ENCODE measurements at places on chromosomes 11 and 22.

DNA sequence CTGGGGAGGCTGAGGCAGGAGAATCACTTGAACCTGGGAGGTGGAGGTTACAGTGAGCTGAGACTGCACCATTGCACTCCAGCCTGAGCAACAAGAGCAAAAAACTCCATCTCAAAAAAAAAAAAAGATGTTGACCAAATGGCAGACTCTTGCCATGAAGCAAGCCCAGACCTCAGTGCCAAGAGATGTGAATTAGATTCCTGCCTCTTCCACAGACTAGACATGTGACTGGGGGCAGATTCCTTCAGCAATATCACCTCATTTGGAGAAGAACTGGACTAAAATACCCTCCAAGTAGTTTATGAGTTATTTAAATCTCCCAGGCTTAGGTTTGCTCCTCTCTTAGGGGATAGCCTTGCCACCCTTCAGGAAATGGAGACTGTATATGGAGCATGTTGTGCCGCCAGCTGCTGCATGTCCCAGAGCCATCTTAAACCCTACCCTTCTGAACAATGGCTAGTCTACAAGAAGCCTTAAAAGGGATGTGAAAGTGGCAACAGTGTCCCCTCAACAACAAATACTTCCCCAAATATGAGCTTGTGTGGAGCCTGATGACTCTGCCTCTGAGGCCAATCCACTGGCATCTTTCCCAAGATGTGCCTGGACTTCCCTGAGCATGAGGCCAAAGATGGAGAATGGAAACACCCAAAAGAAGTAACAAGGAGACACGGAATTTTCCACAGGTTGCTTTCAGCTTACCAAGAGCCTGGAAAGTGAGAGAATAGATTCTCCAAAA, 763 bp upstream of the MS4A7 start:
- no peak for DNase-seq

DNA sequence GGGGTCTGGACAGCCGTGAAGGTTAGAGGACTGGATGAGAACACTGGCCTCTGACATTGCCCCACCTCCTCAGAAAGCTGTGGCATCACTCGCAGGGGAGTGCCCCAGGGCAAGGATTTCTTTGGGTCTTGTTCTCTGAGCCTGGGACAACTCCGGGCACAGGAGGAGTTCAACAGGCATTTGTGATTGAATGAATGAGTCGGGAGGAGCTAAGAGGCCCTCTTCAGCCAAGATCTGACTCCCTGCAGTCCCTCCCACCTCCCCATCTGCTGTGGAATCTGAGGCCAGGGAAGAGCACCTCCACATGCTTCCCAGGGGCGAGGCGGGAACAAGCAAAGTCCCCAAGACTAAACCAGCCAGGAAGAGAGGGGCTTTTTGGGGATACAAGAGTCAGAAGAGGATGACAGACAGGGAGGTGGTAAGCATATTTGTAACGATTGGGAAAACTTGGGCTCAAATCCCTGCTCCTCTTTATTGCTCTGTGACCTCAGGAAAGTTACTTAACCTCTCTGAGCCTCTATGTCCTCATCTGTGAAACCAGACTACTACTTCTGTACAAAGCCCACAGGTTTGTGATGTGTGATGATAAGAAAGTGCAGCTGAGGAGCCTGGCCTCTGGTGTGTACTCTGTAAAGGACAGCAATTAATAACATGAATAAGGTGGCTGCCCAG, 6.4 kb downstream of the TP53I11 start:
- DNase-seq: no peak

GRCh38 chr11:96763244-96763643, 373.4 kb downstream of the JRKL start:
- DNase-seq: no peak

GRCh38 chr11:9660886-9661285, 3.0 kb upstream of the SWAP70 start:
- no peak for DNase-seq

- DNase-seq: no peak
Observed at GRCh38 chr22:41264408-41264941, 21.5 kb downstream of the RANGAP1 start.

DNA sequence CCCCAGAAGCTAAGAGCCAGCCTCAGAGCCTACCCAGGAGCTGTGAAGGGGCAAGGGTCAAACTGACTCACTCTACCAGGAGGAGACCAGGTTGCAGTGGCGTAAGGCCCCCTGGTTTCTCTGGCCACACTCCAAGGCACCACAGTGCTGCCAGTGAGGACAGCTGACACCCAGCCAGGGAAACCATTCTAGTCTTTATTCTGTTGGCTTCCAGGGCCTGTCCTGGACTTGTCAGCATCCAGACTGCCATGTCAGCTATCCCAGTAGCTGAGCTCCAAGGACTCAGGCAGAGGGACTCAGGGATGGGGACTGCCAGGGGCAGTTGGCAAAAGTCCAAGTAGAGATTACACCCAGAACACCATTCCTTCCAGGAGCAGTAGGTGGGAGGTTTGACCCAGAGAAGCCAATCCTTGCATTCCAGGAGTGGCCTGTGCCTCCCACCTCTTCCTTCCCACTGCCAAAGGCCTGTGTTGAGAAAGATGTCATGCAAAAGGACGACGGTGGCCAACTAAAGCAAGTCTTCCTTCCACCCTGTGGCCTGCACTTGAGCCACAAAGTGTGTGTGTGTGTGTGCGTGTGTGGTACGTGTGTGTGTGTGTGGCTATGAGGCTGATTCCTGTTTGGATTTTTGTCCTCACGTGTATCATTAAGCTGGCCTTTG, 3.6 kb upstream of the MAPK8IP1 start:
- DNase-seq: no peak
